Activated effector memory CD4-positive, alpha-beta T cell treated with Interleukin-2 at 50 U/mL for 16 hours (primary cell): ENCODE measurements at places on chromosomes 16 and 17.

- no peak for DNase-seq
These were observed 67.8 kb downstream of the GOSR1 start for GRCh38 chr17:30545024-30545423.

- no peak for DNase-seq
These were observed 323.0 kb upstream of the TBX2 start for GRCh38 chr17:61076621-61077031.

DNA sequence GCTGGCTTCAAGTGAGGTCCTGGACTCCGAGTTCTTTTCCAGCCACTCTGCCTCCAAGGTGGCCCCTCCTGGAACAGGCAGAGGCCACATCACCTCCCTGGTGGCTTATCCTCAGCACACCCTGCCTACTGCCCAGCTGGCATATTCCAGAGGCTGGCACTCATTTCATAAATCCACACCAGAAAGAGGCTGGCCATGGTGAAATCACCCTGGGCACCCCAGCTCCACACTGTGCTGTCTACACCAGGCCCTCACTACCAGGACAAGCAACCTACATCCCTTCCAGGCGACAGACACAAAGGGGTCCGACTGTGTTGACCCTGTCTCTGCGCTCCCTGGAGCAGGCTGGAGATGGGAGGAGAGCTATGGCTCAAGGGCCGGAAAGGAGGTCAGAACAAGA, 100.2 kb downstream of the C16orf78 start:
- DNase-seq, result no peak

DNA sequence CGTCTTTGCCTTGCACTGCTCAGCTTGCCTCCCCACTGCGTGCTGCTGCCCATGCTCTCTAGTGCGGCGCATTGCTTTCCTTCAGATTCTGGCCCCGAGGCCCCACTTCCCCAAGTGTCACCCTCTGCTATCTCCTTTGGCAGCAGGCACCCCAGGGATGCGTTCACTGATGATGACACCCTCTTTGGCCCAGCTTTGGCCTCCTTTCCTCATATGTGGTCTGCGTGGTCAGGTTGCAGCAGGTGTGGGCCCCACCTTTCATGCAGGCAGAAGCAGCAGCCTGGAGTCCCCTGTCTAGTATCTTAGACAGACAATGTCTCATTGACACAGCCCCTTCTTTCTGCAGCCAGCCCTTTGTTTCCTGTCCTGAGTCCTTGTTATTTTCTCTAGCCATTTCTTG, 4.8 kb upstream of the CCL3 start:
- DNase-seq, result no peak

DNA sequence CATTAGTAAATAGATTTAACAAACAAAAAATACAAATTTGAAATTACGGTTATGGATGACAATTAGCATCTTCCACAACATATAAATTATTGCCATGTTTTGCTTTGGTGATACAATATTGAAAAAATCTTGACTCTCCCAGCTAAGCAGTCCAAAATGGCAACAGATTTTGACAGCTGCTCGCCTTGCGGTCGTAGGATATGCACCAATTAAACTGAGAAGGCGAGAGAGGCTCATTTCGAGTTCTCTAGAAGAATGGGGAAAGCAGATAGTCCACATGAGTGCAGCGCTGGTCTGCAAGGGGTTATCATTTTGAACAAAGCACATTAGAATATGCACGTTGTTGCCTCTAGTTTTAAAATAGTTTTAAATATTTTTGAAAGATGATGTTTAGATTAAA, 55.3 kb downstream of the AKAP1 start:
- no peak for DNase-seq

- DNase-seq, result no peak
These were observed 89.3 kb upstream of the GSE1 start for GRCh38 chr16:85523602-85524364.

- DNase-seq, result no peak
These were observed 92.5 kb downstream of the SDK2 start for GRCh38 chr17:73551759-73552158.

- no peak for DNase-seq
These were observed 997 bp upstream of the CDH11 start for GRCh38 chr16:65122724-65123395.

DNA sequence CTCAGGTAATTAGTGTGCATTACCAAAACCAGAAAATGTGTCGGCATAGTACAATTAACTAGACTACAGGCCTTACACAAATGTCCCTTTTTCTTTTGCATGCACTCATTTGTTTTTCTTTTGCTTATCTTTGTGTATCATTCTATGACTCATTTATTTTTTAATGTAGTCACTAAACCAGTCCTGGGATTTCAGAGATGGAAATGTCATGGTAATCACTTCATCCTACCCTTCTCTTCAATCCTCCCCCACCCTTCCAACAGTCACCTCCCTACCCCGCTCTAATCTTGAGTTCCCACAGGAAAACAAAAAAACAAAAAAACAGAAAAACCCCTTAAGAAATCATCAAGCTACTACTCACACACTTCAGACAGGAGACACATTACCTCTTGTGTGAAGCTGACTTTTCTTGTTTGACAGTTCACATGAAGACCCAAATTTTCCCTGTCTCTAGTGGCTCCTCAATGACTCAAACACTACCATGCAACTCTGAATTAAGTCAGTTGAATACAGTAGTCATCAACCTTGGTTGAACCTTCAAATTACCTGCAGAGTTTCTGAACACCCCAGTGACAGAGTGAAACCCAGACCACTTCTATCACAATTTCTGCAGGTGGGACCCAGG, 242.4 kb upstream of the SALL1 start:
- no peak for DNase-seq

DNA sequence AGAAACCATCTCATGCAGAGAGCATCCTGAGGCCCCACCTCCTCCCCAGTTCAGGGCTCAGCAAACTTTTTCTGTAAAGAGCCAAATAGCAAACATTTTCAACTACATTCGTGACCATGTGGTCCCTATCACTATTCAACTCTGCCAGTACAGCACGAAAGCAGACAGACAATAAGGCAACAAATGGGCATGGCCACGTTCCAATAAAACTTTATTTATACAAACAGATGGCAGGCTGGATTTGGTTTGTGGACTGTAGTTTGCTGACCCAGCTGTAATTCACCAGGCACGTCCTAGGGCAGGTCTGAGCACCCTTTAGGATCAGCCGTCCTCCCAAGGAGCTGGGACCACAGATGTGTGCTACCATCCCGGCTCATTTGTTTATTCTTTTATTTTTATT, 27.1 kb upstream of the GPRC5C start:
- no peak for DNase-seq

DNA sequence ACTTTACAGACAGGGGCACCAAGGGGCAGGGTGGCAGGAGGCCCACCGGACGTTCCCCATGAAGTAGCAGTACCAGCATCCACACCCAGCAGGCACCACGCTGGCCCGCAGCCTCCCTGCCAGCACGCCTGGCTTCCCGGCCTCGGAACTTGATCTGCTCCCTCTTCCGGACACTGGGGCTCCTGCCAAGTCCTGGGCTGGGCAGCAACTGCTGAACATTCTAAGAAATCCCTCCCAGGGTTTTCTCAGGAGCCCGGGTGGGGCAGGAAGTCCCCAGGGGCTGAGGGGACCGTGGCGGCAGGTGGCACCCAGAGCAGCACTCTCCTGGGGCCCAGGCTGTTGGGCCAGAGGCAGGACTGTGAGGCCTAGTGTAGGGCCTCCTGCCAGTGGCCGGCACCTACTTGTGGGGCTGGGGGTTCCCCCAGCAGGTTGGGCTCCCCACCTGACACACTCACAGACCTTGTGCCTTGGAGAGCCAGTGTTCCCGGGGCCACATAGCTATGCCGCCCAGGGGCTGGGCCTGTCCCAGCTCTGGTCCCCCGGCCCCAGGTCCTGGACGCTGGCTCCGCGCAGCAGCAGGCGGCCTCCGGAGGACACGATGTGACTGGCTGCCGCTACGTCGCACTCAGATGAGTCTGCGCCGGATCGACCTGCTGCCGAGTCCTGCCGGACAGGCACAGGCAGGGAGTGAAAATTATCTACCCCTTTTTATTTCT, 86.2 kb upstream of the CBX4 start:
- no peak for DNase-seq
